ENCODE measurements at places on chromosomes 6 and 20.

DNA sequence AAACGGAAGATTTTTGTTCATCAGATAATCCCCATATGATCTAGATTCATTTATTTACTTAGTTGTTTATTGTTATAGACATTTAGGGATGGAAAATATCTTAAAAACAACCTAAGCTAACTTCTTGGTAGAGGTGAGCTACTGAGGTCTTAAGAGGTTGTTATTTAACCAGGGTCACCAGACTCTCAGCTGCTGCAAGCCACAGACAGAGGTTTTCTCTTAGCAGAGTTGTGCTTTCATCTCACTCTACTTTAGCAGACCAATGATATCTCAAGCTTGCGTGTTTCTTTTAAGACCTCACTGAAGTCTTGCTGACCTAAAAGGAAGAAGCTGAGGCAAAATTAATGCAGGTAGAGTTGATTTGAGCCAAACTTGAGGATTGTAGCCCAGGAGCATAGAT, 43.6 kb downstream of the NCOA7 start:
- no peak for DNase-seq

DNA sequence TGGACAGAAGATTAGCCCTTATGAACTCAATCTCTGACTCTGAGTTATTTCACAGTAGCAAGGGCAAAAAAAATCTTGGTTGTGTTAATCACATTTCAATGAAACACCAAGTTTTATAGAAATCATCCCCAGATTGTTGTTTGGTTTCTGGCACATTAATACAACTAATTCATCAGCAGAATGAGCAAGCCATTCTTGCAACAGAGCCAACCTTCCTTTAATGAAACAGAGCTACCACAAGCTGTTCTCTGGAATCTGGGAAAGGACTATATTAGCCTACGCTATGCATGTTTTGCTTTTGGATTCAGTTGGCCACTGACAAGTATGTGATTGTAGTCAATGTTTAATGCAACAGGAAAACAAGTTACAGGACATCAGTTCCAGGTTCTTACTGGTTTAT, 13.8 kb upstream of the POPDC3 start:
- no peak for DNase-seq

DNA sequence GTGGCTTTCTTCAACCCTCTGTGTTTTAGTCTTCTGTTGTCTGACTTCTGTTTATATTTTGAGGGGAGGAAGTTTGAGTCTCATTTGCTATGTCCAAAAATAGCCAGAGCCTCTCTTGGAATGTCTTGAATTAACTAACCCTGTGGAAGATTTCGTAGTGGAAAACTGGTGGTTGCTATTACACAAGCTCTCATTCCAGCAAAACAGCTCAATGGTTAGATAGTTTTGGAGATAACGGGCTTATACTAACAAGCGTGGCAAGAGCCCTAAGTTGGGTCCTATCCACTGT, 1.6 kb downstream of the CCN2 start:
- DNase-seq: no peak

GRCh38 chr20:16916165-16916564, 168.0 kb downstream of the OTOR start:
- DNase-seq: no peak

- DNase-seq: no peak
These were observed 543.9 kb upstream of the JARID2 start for GRCh38 chr6:14701946-14702345.
